Gastroesophageal sphincter (tissue), 4 donors: ENCODE measurements at places on chromosomes 11 and 22.

DNA sequence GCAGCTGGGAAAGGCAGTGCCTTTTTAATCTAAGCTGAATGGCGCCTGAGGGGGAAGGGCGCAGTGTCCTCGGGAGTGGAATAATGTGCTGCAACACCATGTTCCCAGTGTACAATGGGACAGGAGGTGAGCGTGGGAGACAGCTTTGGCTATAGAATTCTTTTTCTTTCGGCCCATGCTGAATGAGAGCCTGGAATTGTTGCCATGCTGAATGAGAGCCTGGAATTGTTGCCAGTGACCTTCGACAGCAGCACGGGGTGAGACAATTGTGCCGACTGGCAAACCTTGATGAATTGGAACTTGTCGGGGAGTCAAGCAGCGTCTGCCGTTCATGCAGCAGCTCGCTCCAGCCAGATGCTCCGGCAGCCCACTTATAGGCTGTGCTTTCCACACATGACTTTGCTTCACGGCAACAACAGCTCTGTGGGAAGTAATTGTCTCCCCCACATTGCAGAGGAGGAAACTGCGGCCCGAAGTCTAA, 141.4 kb upstream of the E2F8 start:
- ATAC-seq, result no peak

DNA sequence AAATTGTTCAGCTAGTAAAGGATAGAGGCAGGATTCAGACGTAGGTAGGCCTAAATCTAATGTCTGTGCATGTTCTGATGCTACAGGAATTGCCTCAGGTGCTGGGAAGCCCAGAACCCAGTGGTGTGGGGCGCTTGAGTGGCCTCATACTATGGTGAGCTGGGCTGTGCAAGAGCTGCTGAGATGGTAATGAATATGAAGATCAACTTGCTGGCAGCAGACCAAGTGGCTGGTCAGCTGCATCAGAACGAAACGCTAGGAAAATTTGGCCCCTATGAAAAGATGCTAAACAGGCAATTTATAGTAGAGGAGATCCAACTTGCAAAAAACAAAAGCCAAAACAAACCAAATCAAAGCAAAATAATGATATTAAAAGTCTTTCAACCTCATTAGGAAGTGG, 102.7 kb downstream of the INSC start:
- no peak for ATAC-seq

GRCh38 chr11:36628141-36628540, 30.1 kb upstream of the RAG2 start:
- no peak for ATAC-seq

DNA sequence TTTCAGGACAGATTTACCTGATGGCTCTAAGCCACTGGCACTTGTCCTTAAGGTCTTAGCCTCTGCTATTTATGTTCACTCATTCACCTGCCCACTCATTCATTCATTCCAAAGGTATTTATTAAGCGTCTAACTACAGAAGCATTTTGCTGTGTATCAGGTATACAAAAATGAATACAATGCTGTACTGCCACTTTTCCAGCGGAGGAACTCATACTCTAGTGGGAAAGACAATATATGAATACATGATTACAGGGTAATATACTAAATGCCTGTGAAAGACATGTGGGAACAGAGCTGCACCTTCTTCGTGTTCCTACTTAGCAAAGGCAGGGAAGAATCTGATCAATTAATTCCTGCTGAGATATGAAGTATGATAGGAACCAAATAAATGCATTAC, 43.7 kb downstream of the CLMP start:
- no peak for ATAC-seq
